ENCODE measurements at places on chromosomes 6 and 20. TPM values are rescaled to one million over a fixed set of nuclear protein-coding genes. Genes with fewer than 3 reads are reported as not detected.

The TMEM151B gene
- not detected for total RNA-seq

The BPI gene
- total RNA-seq = not detected

The PHACTR3 gene
- 1.3 TPM for total RNA-seq

The MYCT1 gene
- total RNA-seq = 112 TPM

The NKAIN2 gene
- total RNA-seq = not detected

The ULBP1 gene
- total RNA-seq = 0.23 TPM

The BPIFA1 gene
- total RNA-seq = not detected

The C20orf202 gene
- total RNA-seq = not detected

The FGD2 gene
- not detected for total RNA-seq

The REM1 gene
- total RNA-seq = not detected

The METTL24 gene
- not detected for total RNA-seq

The RAB44 gene
- not detected for total RNA-seq

The GPR6 gene
- total RNA-seq = not detected

The KIF25 gene
- not detected for total RNA-seq

The NOTCH4 gene
- 44.3 TPM for total RNA-seq

The SMIM13 gene
- total RNA-seq = 20.2 TPM

The HSP90AB1 gene
- 784 TPM for total RNA-seq

The DDR1 gene
- 8.5 TPM for total RNA-seq

The WFDC2 gene
- not detected for total RNA-seq

The RIMS4 gene
- not detected for total RNA-seq

The ZNF292 gene
- 31.7 TPM for total RNA-seq

The TGM2 gene
- 401 TPM for total RNA-seq

The HLA-F gene
- total RNA-seq = 68.2 TPM
